ENCODE measurements at places on chromosomes 7 and 10.

DNA sequence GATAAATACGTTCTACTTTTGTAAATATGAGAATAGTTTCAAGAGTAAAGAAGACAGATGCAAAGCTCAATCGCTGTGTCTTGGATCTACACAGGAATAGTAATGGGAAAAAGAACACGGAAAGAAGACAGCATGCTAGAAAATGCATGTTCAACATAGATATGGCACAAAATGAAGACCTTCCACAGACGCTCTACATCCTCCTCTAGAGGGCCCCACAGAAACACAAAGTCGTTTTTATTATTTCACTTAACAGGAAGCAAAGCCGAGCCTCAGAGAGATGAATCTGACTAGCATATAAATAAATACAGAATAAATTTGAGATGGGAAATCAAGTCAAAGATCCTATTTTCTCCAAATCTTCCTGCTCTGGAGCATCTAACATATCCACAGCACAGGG is 292.6 kb downstream of the PARD3 start:
- no peak for DNase-seq

DNA sequence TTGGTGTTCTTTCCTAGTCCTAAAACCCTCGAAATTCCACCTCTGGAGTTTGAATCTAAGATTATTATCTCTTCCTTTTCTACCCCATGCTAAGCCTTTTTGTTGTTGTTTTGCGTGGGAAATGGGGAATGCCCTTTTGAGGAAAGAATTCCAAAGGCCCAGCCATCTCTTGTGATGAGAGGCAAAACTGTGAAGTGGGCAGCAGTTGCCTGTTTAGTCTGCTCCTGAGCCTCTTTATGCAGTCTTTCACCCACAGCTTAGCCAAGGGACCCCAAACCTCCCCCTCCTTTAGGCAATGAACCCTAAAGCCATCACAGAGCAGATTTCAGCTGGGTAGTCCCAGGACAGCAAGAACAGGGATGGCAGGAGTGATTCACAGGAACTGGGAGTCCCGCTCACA is 95.5 kb downstream of the DNMBP start:
- DNase-seq = no peak

DNA sequence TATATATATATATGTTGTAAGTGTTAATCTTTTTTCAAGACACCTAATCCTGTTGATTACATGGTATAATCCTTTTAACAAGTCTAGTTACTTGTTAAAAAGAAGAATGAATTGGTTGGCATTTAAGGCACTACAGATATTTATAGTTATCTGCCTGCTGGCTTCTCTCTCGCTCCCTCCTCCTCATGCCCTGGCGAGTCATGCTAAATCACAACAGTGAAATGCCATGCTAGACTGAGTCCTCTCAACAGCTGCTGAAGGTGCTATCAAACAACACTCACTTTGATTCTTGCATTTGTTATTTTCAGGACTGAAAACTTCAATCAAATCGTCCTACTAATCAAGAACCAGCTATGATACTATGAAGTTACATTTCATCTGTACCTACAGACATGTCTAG is 15.4 kb downstream of the NRAP start:
- DNase-seq = no peak

DNA sequence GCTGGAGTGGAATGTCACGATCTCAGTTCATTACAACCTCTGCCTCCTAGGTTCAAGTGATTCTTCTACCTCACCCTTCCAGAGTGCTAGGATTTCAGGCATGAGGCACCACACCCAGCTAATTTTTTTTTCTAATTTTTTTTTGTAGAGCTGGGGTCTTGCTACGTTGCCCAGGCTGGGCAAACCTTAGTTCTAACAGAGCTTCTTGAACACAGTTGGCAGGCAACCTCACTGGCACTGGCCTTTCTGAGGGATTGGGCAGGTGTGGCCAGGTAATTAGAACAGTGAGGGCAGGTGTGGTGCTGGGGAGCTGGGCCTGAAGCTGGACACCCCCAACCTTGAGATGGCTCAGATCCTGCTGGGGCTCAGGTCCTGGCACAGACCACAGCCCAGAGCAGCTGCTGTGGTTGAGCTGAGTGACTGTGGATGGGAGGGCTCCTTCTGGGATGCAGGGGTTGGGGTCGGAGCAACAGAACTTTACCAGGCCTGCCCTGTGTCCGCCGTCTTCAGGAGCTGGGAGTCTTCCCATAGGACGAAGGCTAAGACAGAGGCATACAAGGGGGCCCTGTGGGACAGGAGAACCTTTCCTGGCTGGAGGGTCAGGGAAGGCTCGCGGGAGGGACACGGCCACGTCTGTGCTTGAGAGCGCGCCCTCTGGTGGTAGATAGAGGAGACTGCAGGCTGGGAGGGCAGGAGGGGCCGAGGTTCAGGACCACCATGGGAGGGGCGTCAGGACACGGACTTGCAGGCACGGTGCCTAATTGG is 48.2 kb downstream of the COL26A1 start:
- no peak for DNase-seq

DNA sequence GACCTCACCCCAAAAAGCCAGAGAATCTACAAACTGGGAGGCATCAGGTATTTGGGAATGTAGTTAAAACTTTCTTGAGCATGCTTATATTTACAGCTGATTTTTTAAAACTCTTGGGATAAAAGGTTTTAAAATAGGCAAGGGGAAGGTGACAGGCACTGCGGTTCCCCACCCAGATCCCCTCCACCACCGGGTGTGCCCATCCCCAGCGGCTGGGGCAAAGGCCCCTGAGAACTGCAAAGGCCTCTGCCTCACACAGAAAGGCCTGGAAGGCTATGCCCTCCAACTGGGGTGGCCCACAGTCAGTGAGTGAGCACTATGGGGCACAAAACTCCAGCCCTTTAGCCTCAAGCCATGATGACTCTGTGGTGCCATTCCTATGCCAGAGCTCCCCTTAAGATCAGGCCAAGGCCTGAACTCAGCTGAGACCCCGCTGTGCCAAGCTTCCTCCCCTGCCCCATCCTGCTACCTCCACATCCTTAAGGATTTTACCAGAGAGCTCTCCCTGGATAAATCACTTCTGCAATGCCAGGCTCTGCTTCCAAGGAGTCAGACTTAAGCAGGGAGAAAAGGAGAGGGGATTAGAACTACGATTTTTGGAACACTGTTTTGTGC is 299.1 kb downstream of the GRID1 start:
- DNase-seq = no peak

GRCh38 chr7:29120955-29121354 is 25.4 kb downstream of the CPVL start:
- no peak for DNase-seq

DNA sequence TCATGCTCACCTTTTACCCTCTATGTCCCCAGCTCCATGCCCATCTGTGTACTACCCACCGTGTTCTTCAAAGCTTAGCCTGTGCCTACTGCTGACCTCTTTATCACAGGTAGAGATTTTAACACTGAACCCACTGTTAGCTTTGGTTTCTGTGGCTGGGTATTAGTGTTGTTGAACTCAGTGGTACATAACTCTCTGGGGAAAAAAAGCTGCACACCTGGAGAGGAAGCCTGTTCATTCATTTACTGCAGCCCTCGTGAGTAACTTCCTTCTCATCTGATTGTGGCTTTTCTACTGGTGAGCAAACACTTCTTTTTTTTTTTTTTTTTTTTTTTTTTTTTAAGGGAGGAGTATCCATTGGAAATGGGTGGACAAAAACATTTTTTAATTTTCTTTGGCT is 326.3 kb downstream of the CCSER2 start:
- peak; percentile 2 for DNase-seq

Data from NCI-H1092 treated with DMSO at 0.1 percent for 48 hours (cell line).